ENCODE measurements at places on chromosomes 3 and 15. TPM values are rescaled to one million over a fixed set of nuclear protein-coding genes. Genes with fewer than 3 reads are reported as not detected.

The CYP8B1 gene
- 0.90 TPM for total RNA-seq

The SPSB4 gene
- total RNA-seq, result not detected

DNA sequence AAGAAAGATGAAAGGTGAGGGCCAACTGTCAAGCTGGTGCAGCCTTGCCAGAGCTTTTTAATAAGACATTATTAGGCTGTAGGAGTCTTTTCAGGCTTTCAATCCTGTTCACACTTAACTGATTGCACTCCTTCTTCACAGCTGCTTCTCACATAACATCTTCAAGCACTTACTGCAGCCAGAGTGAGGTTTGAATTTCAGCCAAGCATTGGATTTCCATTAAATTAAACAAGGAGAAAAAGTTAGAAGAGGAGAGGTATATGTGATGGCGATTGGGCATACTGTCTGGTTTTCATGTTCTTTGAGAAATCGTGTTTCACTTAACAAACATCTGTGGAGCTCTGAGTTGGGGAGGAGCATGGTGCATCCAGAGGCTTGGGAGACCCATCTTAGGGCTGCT is 392.8 kb upstream of the LRRC3B start:
- no peak overlapping the region for H3K27ac ChIP-seq
- H3K27me3 ChIP-seq, result no peaks in the 10 kb centered on the region
- DNase-seq, result no peak
- H3K36me3 ChIP-seq, result no peaks in the 10 kb centered on the region
- H3K4me3 ChIP-seq, result no peak overlapping the region
- H3K4me1 ChIP-seq, result no peaks in the 10 kb centered on the region

DNA sequence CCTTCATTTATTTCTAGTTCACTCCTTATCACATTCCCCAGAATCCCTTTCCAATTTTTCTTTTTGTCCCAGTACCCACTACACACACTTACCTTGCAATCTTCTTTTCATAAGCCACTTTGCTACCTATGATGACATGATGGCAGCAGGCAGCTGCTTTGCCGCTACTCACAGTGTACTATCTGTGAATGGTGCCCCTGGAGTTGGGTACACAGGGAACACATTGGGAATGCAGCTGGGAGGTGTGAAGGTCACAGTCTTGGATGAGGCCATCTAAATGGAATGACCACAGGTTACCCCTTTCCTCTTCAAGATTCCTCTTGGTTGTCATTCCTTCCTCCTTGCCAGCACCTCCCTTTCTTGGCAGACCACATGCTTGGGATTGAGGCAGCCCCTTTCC is 20.8 kb upstream of the TNIK start:
- no peaks in the 10 kb centered on the region for H3K27me3 ChIP-seq
- H3K36me3 ChIP-seq, result no peaks in the 10 kb centered on the region
- H3K4me1 ChIP-seq, result no peaks in the 10 kb centered on the region
- no peak overlapping the region for H3K4me3 ChIP-seq
- DNase-seq, result no peak

GRCh38 chr3:43650345-43650744 is 28.5 kb upstream of the ANO10 start:
- no peak overlapping the region for H3K4me3 ChIP-seq
- peaks cover 14% of the 10 kb centered on the region for H3K4me1 ChIP-seq
- H3K27ac ChIP-seq, result no peak overlapping the region
- no peaks in the 10 kb centered on the region for H3K36me3 ChIP-seq
- no peaks in the 10 kb centered on the region for H3K27me3 ChIP-seq
- DNase-seq, result no peak

- no peaks in the 10 kb centered on the region for H3K27me3 ChIP-seq
- H3K4me1 ChIP-seq, result no peaks in the 10 kb centered on the region
- no peaks in the 10 kb centered on the region for H3K36me3 ChIP-seq
- no peak overlapping the region for H3K27ac ChIP-seq
- no peak for DNase-seq
Observed at GRCh38 chr3:187626581-187626980, 43.6 kb downstream of the SST start.

The NR1I2 gene
- 10.9 TPM for total RNA-seq

GRCh38 chr3:148379763-148380382 is 317.8 kb upstream of the AGTR1 start:
- H3K4me3 ChIP-seq, result no peak overlapping the region
- no peaks in the 10 kb centered on the region for H3K4me1 ChIP-seq
- no peaks in the 10 kb centered on the region for H3K27me3 ChIP-seq
- no peaks in the 10 kb centered on the region for H3K36me3 ChIP-seq
